Activated CD8-positive, alpha-beta T cell treated with anti-CD3 and anti-CD28 coated beads for 36 hours (primary cell): ENCODE measurements at places on chromosomes 1 and 21. TPM values are rescaled to one million over a fixed set of nuclear protein-coding genes. Genes with fewer than 3 reads are reported as not detected.

DYRK3 gene
- 4.7 TPM for total RNA-seq

COL8A2 gene
- 0.83 TPM for total RNA-seq

TMEM82 gene
- not detected for total RNA-seq

KIF26B gene
- 0.16 TPM for total RNA-seq

- H3K4me1 ChIP-seq, result peaks cover 3% of the 10 kb centered on the region
- no peak overlapping the region for H3K4me3 ChIP-seq
- H3K36me3 ChIP-seq, result peaks cover 45% of the 10 kb centered on the region
- H3K27ac ChIP-seq, result no peak overlapping the region
- no peaks in the 10 kb centered on the region for H3K27me3 ChIP-seq
These were observed 22.4 kb downstream of the SLC35A3 start for GRCh38 chr1:99992044-99992722.

DNA sequence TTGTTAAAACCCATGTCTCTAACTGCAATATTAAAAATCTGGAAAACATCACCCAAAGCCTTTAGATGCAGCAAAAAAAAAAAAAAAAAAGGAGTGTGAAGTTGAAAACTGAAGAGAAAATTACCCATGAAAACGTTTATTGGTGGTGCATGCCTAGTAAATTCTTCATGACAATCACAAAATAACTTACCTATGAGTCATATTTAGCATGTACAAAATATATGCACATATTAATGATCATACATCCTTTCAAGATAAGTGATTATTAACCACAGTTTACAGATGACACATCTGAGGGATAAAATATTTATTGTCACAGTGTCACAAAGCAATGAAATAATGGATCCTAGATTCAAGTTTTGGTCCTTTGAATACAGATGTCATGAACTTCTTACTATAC lies 505.2 kb upstream of the NR5A2 start:
- no peak overlapping the region for H3K27ac ChIP-seq
- H3K4me3 ChIP-seq, result no peak overlapping the region
- no peaks in the 10 kb centered on the region for H3K36me3 ChIP-seq
- no peaks in the 10 kb centered on the region for H3K4me1 ChIP-seq

- peaks cover 56% of the 10 kb centered on the region for H3K4me1 ChIP-seq
- H3K4me3 ChIP-seq, result peak overlapping the region; percentile 48
- H3K27ac ChIP-seq, result no peak overlapping the region
- H3K27me3 ChIP-seq, result peaks cover 89% of the 10 kb centered on the region
These were observed 9.9 kb upstream of the BARHL2 start for GRCh38 chr1:90726986-90727480.

DNA sequence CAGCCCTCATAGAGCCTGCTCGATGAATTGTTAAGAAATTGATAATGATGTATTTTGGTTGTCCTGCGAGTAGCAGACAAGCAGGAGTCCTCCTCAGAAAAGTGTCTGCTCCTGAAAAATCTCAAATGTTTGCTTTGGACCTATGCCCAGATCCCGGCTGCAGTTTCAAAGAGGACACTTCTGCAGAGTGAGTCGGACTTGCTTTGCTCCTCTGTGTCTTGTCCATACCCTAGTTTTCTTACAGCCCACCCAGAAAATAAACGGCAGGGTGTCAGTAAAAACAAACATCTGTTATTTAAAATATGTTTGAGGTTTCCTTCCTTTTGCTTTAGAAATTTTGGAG lies 2.8 kb downstream of the S100A10 start:
- DNase-seq, result no peak
- peaks cover 73% of the 10 kb centered on the region for H3K4me1 ChIP-seq
- H3K36me3 ChIP-seq, result peaks cover 41% of the 10 kb centered on the region

- H3K27me3 ChIP-seq, result peaks cover 46% of the 10 kb centered on the region
- H3K4me1 ChIP-seq, result peaks cover 15% of the 10 kb centered on the region
- H3K27ac ChIP-seq, result no peak overlapping the region
These were observed 5.4 kb downstream of the TP73 start for GRCh38 chr1:3657578-3658230.

- no peak overlapping the region for H3K27ac ChIP-seq
- no peak for DNase-seq
- H3K27me3 ChIP-seq, result no peaks in the 10 kb centered on the region
- H3K36me3 ChIP-seq, result no peaks in the 10 kb centered on the region
- peaks cover 7% of the 10 kb centered on the region for H3K4me1 ChIP-seq
These were observed 58.5 kb downstream of the PHACTR4 start for GRCh38 chr1:28428012-28428411.

GRCh38 chr1:37945743-37946702 lies 830 bp downstream of the INPP5B start:
- H3K4me1 ChIP-seq, result peaks cover 19% of the 10 kb centered on the region
- H3K36me3 ChIP-seq, result peaks cover 2% of the 10 kb centered on the region
- DNase-seq, result no peak
- no peaks in the 10 kb centered on the region for H3K27me3 ChIP-seq

DNA sequence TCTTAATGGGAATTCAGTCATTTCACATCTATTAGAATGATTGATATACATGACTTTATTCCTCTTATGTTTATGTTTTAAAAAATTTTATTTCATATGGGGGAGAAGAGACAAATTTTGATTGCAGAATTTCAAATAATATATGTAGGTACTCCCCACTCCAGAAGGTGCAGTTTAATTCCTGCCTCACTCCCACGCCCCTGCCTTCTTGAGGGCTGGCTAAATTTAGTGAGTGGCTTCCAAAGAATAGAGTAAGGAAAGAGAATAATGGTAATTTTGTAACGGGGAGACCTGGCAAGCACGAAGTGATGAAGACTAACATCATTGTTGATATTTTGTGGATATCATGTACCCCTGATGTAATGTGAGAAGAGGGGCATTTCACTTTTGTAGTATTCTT lies 94.7 kb upstream of the FAM78B start:
- peaks cover 4% of the 10 kb centered on the region for H3K27me3 ChIP-seq
- H3K36me3 ChIP-seq, result no peaks in the 10 kb centered on the region
- H3K4me3 ChIP-seq, result no peak overlapping the region
- DNase-seq, result no peak
- H3K27ac ChIP-seq, result no peak overlapping the region

DNA sequence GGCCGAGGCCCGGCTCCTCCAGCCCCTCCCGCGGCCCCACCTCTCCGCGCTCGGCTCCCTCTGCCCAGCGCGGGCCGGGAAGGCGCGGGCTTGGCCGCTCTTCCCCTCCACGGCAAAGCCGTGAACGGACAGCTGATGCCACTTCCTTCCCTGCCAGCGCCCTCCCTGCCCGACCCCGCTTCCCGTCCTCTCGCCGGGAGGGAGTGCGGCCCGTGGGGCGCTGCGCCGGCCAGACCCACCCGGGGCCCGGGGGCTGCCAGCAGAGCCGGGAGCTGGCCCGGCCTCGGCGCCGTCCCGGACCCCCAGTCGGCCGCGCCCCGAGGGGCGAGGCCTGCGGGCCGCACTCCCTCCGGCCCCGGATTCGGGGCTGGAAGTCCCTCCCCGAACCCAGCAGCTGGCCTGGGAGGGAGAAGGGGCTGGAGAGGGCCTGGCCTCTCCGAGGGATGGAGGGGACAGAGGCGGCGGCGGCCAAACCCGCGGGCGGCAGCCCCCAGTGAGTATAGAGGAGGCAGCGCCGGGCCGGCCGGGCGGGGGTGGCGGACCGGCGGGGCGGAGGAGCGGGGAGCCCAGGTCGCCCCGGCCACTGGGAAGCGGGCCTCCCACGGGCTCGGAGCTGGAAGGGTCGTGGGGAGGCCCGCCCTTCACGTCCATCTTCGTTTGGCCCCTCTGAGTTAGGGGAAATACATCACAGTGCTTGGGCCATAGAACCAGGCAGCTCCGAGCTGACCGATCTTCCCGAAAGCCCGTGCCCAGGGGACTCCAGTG lies at the start of gene KIAA1614:
TSS of gene KIAA1614 (plus strand) at position 97 of the 765 bp plus-strand sequence. CDS start at position 444, 347 bp downstream.
- no peaks in the 10 kb centered on the region for H3K36me3 ChIP-seq
- peak within 1 kb of the TSS; percentile 33 for H3K4me3 ChIP-seq
- H3K27ac ChIP-seq, result no peak within 1 kb of the TSS
- H3K4me1 ChIP-seq, result peaks cover 2% of the 10 kb centered on the region
- DNase-seq, result no peak

GRCh38 chr1:16957731-16958130 lies 22.7 kb downstream of the MFAP2 start:
- no peaks in the 10 kb centered on the region for H3K36me3 ChIP-seq
- no peak overlapping the region for H3K27ac ChIP-seq
- no peak overlapping the region for H3K4me3 ChIP-seq
- peaks cover 9% of the 10 kb centered on the region for H3K4me1 ChIP-seq
- H3K27me3 ChIP-seq, result no peaks in the 10 kb centered on the region

GRCh38 chr1:154895798-154896197 lies 25.7 kb upstream of the KCNN3 start:
- H3K27me3 ChIP-seq, result no peaks in the 10 kb centered on the region
- H3K4me3 ChIP-seq, result no peak overlapping the region
- no peak overlapping the region for H3K27ac ChIP-seq
- no peaks in the 10 kb centered on the region for H3K36me3 ChIP-seq

DNA sequence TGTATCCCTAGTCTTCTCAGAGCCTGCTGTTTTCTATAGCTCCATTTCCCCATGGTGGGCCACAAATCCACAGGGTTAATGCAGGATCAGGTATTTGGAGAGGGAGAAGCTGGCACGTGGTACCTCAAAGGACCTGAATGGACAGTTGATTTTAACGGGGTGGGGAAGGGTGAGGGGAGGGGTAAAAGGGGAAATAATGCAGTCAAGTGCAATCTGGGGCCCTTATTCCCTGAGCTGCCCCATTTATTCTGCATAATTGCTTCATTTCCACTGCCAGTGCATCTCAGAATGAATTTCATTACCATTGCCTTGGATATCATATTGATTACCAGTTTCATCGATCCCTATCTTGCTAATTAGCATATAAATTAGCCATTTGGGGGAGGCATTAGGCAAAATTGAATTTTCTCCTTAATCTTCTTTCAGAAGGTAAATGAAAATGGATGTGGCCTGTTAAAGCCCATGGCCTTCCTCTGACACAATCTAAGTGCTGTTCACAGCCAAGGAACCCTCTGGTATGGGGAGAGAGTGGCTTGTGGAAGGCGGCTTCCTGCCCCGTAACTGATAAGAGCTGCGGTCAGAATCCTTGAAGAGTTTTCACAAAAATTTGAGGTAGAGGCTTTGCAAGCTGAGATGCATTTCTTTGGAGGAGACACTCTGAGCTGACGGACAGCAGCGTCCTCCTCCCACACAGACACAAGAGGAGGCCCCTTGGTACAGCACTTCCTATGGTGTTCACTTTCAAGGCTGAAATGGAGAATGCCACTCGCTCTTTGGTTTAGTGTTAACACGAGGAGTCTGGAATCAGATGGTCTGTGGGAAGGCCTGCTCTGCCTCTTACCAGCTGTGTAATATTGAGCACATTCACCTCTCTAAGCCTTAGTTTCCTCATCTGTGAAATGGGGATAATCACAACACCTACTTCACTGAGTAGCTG lies 34.4 kb downstream of the PHC2 start:
- peaks cover 4% of the 10 kb centered on the region for H3K27me3 ChIP-seq
- peaks cover 6% of the 10 kb centered on the region for H3K4me1 ChIP-seq
- H3K4me3 ChIP-seq, result no peak overlapping the region

DNA sequence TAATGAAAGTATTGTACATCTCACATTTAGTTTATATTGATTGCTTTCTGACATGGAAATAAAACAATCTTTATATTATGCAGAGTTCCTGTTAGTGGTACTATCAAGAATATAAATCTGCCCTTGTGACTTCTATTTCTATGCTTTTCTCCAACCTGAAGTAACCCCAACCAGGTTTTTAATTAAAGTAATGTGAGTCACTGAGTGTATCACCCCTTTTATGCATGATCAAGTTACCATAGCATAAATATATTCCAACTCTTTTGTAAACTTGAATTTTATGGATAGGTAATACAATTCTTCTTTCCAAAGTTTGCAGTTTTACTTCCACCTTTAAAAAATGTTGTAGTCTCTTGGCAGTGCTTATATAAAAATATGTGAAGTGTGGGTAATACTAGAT lies 532.3 kb downstream of the USP25 start:
- no peak overlapping the region for H3K27ac ChIP-seq
- no peaks in the 10 kb centered on the region for H3K27me3 ChIP-seq
- H3K36me3 ChIP-seq, result no peaks in the 10 kb centered on the region
- no peak overlapping the region for H3K4me3 ChIP-seq
- H3K4me1 ChIP-seq, result no peaks in the 10 kb centered on the region
- no peak for DNase-seq

- H3K27me3 ChIP-seq, result peaks cover 36% of the 10 kb centered on the region
- H3K4me3 ChIP-seq, result no peak overlapping the region
- DNase-seq, result no peak
- no peaks in the 10 kb centered on the region for H3K36me3 ChIP-seq
- no peak overlapping the region for H3K27ac ChIP-seq
These were observed 271.7 kb downstream of the DUSP10 start for GRCh38 chr1:221470000-221470698.

DNA sequence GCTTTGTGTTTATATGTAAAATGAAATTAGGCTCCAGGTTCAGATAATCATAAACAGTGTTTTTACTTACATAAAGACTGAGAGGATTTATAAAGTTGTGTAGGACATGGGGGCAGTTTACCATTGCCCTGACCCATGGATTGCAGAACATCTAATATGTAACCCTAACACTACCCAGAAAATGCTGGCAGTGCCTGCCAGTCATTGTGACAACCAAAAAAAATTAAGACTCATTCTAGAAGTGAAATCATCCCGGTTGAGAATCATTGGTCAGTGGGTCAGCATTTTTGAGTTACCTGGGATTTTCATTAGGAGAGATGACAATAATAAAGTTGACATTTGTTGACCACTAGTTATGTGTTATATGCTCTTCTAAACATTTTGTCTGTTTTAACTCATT lies 31.2 kb upstream of the THEM4 start:
- H3K27ac ChIP-seq, result peak overlapping the region; percentile 82
- no peak for DNase-seq
- peaks cover 40% of the 10 kb centered on the region for H3K4me1 ChIP-seq
- no peaks in the 10 kb centered on the region for H3K27me3 ChIP-seq
- H3K36me3 ChIP-seq, result no peaks in the 10 kb centered on the region
- no peak overlapping the region for H3K4me3 ChIP-seq

DNA sequence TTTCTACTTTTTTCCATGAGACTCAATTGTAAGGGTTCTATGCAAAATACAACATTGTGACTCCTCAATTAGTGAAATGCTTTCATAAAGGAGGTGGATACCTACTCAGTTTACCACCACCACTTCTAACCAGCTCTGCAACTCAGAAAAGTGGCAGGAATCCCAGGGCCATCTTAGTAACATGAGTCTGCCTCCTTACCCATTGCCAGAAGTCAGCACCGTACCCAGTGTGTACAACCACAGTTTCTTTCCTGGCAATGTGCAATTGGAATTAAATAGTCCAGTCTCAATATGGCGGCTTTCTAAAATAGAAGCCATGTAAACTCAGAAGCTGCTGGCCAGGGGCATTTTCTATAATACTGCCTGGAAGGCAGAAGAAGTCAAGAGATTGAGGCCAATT lies 32.1 kb downstream of the TESK2 start:
- no peak overlapping the region for H3K4me3 ChIP-seq
- H3K36me3 ChIP-seq, result no peaks in the 10 kb centered on the region
- H3K4me1 ChIP-seq, result no peaks in the 10 kb centered on the region
- no peaks in the 10 kb centered on the region for H3K27me3 ChIP-seq
